ENCODE measurements at places on chromosomes 2 and 18.

DNA sequence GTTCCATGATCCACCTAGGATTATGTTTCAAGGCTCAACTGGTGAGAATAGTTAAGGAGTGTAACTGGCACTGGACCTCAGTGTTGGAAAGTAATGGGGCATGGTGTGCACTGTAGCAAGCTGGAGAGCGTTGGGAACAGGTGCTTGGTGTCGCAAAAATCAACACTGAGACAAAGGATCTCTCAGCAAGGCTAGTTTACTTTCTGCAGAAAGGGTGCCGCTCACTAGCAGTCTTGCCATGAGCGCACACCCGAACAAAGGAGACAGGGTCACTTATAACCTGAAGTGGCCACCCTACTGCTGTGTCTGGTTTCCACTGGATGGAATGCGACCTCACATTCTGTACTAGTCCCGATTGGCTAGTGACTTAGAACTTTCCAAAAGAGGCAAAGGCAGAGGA, 133.2 kb downstream of the TMEM17 start:
- DNase-seq, result no peak

DNA sequence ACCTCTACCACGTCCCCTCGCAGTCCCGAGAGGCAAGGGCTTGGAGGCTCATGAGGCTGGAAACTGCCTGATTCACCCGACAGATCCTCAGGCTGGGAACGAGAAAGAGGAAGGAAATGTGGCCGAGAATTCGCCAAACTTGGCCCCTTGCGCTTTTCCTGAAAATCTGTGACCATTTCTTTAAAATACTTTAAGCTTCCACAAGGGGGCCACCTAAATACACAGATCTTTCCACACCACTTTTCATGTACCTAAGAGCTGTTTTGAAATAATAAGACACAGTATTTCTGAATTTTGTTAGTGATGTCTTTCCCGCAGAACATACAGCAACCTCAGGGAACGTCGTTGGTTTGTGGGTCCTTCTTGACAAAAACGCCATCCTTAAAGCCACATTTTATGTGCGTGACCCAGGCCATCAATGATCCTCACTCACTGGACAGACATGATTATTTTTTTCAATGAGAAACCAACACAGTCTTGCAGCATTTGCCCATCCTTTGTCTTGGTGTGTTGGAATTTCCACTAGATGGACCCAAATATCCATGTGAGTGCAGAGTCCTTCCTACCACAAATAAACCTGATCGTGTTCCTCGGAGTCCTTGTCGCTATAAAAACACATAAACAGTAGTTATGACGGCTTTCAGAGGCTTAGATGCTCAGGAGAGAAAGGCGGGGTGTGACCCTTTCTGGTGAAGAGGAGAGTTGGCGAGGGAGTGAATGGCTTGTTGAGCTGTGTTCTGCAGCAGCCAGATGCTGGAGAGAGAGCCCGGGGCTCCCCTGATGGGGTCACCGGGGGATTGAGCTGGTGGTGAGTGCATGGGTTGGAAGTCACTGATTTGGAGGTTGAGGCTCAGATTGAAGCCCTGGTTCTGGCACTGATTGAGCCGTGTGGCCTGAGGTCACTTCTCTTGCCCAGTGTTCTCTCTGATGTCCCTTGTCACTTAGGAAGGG, 25.0 kb downstream of the DCDC2C start:
- peak; percentile 27 for DNase-seq

DNA sequence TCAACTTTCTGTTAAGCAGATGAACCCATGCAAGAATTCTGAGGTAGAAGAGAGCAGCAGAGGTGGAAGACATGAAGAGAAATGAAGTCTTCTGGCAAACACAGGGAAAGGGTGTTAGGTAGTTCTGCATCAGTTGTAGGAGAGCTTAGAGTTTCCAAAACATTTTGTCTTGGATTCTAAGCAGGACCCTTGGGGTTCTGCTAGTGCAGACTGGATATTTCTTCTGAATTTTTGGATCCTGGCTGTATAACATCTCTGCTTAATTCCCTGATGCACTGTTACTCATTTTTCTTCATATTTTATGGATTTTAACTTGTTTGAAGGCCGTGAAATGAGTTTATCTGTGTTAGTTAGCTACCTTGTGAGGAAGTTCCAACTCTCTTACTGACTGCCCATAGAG, 208.7 kb upstream of the SLC35G4 start:
- no peak for DNase-seq

DNA sequence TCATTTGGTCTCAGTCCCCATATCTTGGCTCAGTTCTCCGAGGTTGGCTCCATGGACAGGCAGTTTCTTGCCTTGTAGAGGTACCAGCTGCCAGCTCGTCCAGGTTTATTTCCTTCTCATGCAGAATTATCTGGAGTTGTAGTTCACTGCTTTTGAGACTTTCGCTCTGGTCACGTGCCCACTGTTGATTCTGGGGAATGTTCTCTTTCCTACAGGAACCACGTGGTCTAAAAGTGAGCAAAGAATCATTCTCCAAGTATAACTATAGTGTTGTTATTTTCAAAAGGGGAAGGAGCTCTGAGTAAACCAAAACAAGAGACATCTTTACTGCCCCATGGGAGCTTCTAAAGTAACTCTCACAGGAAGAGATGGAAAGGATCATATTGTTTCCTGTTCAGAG, 41.2 kb upstream of the RAB27B start:
- no peak for DNase-seq

DNA sequence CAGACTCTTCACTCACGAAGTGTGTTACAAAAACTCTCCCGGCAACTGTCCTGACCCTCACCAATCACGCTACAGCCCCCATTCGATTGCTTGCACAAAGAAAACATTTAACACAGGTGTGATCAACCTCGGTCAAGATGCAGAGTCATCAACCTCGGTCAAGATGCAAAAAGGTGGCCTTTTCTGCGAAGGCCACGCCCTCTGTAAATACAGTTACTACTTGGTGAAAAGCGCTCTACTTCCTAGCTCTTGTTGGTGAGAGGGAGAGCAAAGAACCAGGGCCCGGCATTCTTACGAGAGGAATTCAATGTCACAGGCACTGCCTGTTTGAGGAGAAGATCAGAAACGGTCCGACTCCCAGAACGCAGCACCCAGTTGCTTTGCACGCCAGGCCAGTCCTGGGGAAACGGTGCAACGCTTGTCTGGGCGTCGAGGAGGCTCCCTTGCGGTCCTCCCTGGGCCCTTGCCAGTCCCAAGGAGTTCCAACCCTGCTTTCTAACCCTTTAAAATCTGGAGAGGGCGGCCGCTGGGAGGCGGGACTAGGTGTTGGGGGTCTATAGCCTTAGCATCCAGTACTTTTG, 1.9 kb downstream of the PIEZO2 start:
- no peak for DNase-seq

DNA sequence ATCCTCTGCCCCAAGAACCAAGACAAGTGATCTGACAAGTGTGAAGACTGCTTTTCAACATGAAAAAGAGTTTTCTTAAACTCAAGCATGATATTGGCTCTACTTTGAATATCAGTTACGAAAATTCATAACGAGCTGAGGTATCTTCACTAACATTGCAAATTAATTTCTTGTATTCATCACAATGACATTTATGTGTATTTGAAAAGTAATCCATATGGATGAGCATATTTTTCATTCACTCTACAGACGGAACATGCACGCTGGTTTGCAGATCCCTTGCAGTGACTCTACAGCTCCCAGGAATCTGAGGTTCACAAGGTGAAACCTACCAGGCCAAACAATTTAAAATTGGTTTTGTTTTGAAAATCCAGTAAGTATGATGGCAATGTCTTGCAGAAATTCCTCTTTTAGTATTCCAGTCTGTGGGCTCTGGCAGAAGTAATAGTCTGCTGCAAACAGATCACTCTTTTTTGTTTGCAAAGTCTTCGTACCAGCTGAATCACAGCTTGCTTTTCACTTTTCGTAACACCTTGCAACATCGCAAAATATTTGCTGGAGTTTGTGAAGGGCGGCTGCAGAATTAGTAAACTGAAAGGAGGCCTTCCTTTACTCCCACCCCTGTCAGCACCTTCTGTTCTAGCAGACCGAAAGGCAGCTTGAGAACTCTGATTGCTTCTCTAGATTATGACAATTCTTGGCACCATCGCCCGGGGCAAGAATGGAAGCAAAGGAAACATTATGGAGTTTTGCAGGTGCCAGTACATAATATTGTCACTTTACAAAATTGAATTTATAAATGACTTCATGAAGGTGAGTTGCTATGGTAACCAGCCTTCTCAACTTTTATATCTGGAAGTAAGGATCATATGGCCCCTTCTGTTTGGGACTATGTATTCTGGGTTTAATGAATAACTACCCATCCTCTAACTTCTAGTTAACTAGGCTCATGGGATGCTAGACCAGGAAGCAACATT, 168.7 kb downstream of the TMEM247 start:
- no peak for DNase-seq

- no peak for DNase-seq
Observed at GRCh38 chr2:3642521-3643215, 15.3 kb upstream of the ALLC start.

DNA sequence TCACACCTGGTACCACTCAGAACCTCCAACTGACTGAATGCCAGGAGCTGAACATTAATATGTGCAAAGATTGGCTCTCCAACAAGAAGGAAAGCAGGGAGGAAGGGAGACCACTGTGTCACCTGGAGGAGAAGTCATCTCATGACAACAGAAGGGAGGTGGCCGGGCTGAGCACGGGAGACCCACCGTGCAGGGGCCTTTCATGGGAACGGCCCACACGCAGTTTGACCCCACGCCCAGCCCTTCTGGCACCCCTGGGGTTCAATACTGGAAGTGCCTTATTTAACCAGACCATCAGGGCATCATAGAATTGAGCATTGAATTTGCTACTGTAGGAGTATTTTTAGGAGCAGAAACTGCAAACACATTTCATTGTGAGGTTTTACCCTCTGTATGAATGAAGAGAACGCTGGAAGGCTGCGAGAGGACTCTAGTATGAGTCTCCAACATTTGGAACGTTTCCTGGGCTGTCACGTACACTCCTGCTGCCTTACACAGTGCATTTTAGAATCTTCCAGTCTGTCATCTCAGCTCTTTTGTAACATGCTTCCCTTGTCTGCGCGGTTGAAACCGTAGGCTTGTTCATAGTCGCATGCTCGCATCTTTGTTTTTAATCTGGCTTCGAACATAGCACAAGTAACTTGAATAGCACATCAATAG, 132.1 kb downstream of the NFATC1 start:
- no peak for DNase-seq

Measured in non-pigmented ciliary epithelial cell (primary cell).